ENCODE measurements at places on chromosomes 1 and 21. TPM values are rescaled to one million over a fixed set of nuclear protein-coding genes. Genes with fewer than 3 reads are reported as not detected.
A peak's percentile ranks its signal among the peaks of the same experiment; 100 is the strongest.

Gene CFAP74
- total RNA-seq = under 0.01 TPM

Gene ASH1L
- total RNA-seq = 30.3 TPM

Gene SLC5A9
- total RNA-seq = 5.7 TPM

DNA sequence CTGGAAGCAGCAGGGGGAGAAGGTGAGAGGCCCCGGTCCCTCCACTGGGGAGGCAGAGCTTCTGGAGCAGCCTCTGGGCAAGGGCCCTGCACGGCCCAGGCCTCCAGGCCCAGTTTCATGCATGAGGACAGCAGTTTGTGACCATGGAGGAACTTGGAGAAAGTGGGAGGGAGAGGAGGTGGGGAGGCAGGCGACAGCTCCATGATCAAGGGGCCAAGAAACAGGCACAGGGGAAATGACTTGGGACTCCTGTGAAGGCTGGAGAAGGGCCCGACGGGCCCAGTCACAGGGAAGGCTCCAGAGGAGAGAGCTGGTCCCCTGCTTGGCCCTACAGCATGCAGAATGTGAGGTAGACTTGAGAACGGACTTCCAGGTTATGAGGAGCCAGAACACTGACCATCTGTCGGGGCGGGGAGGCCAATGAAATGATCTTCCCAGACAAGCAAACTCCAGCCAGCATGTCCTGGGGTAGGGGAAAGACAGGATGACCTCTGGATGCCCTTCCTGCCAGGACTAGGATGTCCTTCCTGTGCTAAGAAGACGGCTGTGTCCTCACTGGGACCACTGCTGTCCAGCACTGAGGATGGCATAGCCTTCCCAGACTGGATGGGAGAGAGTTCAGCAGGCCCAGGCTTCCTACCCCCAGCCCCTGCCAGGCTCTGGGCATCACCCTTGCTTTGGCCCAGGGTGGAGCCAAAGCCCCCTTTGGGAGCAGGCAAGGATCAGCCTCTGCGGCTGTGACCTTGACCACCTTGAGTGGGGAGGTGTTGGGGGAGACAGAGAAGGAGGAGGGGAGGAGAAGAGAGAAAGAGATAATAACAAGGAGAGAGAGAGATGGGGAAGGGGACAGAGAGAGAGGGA lies 548.2 kb downstream of the PTPRU start:
- peak; percentile 13 for DNase-seq

GRCh38 chr1:43143441-43143888 lies 28.6 kb downstream of the EBNA1BP2 start:
- DNase-seq = no peak

GRCh38 chr1:227894831-227895451 lies 52.8 kb downstream of the WNT9A start:
- DNase-seq = peak; percentile 27

DNA sequence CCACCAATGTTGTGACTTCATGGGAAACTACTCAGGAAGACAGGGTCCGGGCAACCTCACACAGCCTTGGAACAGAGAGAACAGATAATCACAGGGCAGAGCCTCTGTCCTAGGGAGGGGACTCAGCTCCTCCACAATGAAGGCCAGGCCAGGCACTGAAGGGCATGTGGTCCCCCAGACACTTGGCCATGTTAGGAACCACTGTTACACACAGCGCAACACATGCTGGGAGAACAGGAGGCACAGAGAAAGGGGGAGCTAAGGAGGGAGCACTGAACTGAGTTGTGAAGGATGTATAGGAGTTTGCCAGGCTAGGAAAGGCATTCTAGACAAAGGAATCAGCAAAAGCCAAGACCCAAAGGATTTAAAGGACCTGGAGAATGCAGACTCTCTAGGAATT lies 127.6 kb downstream of the DMRTB1 start:
- peak; percentile 26 for DNase-seq

GRCh38 chr1:118254001-118254400 lies 69.0 kb upstream of the SPAG17 start:
- DNase-seq = no peak

DNA sequence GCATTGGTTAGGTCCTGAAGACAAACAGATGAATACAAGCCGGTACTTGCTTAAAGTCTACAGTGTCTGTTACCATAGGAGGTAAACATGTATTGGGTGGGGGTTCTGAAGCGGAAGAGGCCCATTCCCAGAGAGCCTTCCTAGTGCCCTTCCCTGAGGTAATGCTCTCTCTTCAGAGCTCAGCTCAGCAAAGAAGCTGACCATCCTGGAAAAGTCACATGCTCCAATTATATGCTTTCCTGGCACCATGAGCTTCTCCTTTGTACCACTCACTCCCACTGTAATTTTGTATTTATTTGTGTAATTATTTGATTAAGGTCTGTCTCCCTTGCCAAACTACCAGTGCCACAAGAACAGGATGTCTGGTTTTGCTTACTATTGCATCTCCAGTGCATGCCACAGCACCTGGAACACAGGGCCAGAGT lies 42.0 kb downstream of the RAB3B start:
- DNase-seq = no peak

DNA sequence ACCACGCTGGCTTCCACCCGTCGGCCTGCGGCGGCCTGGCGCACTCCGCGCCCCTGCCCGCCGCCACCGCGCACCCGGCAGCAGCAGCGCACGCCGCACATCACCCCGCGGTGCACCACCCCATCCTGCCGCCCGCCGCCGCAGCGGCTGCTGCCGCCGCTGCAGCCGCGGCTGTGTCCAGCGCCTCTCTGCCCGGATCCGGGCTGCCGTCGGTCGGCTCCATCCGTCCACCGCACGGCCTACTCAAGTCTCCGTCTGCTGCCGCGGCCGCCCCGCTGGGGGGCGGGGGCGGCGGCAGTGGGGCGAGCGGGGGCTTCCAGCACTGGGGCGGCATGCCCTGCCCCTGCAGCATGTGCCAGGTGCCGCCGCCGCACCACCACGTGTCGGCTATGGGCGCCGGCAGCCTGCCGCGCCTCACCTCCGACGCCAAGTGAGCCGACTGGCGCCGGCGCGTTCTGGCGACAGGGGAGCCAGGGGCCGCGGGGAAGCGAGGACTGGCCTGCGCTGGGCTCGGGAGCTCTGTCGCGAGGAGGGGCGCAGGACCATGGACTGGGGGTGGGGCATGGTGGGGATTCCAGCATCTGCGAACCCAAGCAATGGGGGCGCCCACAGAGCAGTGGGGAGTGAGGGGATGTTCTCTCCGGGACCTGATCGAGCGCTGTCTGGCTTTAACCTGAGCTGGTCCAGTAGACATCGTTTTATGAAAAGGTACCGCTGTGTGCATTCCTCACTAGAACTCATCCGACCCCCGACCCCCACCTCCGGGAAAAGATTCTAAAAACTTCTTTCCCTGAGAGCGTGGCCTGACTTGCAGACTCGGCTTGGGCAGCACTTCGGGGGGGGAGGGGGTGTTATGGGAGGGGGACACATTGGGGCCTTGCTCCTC lies 1.9 kb downstream of the OLIG2 start:
- no peak for DNase-seq

DNA sequence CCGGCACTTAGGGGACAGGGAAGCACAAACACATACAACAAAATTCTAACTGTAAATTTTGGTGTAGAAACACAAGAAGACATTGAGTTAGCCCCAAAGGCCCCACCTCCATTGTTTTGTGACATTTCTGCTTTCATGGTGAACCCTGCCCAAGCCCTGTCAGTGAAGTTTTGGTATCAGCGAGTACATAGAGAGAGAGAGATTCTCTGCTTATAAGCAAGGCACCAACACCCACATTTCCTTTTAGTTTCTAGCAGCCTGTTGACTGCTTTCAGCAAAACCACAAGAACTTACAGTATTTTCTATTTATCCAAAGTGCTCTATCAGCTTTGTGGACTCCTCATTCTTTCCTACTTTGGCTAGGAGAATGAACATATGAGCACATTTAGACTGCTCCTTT lies 24.0 kb downstream of the ZNF124 start:
- no peak for DNase-seq

DNA sequence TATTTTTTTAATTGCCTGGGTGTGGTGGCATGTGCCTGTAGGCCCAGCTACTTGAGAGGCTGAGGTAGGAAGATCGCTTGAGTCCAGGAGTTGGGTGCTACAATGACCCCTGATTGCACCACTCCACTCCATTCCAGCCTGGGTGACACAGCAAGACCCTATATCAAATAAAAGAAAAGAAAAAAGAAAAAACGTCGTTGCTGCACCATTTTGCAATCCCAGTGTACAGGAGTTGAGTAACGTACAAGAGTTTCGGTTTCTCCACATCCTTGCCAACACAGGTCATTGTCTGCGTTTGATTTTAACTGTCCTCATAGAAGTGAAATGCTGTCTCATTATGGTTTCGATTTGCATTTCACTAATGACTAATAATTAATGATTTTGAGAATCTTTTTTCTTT lies 7.9 kb downstream of the ZNF684 start:
- no peak for DNase-seq

GRCh38 chr1:9751971-9752370 lies 71.8 kb downstream of the CLSTN1 start:
- DNase-seq = no peak

- no peak for DNase-seq
These were observed 41.6 kb downstream of the NSL1 start for GRCh38 chr1:212749821-212750535.

GRCh38 chr1:165452336-165453130 lies 7.6 kb upstream of the RXRG start:
- no peak for DNase-seq

GRCh38 chr1:214719207-214719606 lies 116.2 kb downstream of the CENPF start:
- DNase-seq = no peak
